Suprapubic skin (tissue), 4 donors: ENCODE measurements at places on chromosomes 1 and 21.

GRCh38 chr1:172642970-172643369, 15.9 kb upstream of the FASLG start:
- no peak for DNase-seq

DNA sequence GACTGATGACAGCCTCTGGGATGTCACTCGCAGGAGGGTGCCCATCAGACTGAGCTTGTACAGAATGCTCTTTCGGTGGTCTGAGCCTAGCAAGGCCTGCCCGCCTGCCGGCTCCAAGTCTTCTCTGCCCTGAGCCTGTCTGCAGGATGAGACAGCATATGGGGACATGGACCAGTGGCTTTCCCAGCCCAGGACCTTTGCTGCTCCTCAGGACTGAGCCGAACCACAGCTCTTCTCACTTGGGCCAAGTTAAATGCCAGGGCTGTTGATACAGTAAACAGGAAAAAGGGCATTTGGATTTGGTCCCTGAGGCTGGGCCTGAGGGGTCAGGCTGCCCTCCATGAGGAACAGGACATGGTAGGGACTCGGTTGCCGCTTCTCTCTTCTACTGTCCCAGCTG, 64.3 kb upstream of the EPS8L3 start:
- no peak for DNase-seq

DNA sequence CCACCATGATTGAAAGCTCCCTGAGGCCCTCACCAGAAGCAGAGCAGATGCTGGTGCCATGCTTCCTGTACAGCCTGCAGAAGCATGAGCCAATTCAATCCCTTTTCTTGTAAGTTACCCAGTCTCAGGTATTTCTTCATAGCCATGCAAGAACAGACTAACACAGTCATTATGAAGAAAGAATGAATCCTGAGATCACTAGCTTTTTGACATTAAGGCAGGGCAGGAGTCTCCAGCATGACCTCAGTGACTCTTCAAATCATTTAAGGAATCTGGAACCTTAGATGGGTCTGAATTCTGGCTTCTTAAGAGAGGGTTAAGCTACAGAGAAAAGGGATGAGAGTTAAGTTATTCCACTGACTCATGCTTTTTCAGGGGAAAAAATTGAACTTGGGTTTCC, 79.0 kb downstream of the PTPN14 start:
- DNase-seq = no peak

DNA sequence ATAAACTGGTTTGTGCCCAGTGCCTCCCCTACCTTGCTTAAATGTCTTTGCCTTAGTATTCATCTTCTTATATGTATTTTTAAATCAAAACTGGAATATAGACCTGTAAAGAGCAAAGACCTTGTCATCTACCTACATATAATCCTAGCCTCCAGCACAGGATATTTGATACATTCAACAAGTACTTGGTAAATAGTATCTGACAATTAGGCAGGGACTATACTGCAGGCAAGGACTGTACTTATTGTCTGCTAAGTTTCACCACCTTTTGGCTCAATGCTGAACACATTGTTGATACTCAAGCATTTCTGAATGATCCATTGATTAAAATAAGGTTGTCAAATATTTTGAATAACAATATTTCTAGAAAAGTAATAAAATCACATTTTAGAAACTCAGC, 96.4 kb downstream of the PKN2 start:
- no peak for DNase-seq

DNA sequence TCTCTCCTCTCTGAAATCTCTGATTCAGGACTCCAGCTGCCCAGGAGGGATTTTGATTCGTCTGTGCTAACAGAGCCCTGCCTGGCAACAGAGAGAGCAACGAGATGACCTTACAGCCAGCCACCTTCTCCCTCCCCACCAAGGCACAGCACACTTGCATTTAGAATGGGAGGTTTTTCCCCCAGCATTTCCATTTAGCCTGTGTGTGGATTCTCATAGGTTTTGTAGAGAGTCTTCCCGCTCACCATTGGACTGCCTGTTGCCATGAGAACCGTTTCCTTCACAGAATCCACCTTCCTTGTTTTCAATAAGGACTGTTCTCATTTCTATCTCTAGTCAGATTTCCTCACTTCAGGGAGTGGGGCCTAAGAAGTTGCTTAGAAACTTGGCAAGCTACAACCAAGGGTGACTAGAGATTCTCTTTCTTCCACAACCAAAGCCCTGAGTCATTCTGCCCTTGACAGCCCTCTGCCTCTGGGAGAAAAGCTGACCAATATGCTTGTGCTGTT, 5.8 kb upstream of the IKBKE start:
- no peak for DNase-seq

- DNase-seq = no peak
Observed at GRCh38 chr1:42943166-42943565, 15.5 kb downstream of the SLC2A1 start.

DNA sequence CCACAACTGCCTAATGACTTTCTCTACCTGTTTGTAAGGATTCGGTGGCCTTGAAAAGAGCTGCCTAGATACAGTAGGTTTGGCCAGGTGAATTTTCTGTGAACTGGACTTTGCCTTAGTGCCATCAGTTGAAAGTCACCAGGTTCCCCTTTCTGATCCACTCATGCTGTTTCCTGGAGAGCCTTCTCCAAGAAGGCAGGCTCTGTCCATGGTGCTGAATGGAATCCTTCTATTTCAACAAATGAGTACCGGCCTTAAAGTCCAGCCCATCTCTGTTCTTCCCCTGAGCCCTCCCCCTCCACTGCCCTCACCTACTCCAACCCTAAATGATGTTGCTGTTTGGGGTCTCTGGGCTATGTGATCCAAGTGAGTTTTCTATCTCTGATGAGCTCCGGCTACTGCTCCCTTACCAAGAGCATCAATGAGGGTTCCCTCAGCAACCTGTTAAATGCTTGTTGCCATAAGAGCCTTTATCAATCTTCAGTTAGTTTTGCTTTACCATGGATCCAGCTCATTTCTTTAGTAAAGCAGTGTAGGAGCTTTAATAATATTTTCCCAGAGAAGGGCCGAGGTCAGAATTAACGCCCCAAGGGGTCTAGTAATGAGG, 500.4 kb downstream of the PTPRU start:
- DNase-seq = no peak

DNA sequence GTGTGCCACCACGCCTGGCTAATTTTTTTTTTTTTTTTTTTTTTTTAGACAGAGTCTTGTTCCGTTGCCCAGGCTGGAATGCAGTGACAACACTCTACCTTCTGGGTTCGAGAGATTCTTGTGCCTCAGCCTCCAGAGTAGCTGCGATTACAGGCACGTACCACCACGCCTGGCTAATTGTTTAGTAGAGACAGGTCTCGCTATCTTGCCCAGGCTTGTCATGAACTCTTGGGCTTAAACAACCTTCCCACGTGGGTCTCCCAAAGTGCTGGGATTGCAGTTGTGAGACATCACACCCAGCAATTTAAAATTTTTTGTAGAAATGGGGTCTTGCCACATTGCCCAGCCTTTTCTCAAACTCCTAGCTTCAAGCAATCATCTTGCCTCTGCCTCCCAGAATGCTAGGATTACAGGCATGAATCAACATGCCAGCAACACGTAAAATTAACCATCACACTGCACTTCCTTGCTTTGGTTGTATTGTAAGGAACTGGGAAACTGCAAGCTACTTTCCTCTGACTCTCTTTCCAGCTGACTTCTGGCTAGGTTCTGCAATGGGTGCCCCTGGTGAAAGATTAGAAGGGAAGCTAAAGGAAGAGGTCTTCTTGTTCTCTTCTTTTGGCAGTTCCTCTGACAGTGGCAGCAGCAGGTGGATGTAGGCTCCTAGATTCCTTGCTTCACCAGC, 13.9 kb upstream of the IL6R start:
- no peak for DNase-seq

- no peak for DNase-seq
Observed at GRCh38 chr1:17045150-17045549, 8.7 kb downstream of the SDHB start.

GRCh38 chr1:36869054-36869453, 165.3 kb downstream of the GRIK3 start:
- DNase-seq = no peak

- no peak for DNase-seq
Observed at GRCh38 chr1:173202424-173203145, 4.5 kb downstream of the TNFSF4 start.

DNA sequence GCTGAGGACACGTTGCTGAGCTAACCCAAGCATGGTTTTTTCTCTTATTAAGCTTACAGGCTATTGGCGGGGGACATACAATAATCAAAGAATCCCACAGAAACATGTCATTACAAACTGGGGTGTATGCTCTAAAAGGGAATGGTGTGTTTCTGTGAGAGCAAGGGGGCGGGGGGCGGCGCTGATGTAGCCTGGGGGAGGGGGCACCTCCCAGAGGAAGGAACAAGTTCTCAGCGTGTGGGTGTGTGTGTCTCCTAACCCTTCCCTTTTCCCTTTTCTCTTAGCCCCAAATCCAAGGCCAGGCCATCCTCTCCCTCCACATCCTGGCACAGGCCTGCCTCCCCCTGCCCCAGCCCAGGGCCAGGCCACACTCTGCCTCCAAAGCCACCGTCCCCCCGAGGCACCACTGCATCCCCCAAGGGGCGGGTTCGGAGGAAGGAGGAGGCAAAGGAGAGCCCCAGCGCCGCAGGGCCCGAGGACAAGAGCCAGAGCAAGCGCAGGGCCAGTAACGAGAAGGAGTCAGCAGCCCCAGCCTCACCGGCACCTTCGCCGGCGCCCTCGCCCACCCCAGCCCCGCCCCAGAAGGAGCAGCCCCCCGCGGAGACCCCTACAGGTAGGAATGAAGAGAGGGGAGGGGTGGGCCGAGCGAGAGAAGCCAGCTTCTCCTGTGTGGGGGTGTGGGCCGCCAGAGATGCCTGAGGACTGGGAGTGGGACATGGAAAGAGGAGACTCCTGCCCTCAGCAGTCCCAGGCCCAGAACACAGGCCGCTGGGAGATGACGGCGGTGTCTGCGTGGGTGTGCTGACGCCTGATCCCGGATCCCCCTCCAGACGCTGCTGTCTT, 21.9 kb downstream of the MAP7D1 start:
- no peak for DNase-seq

- no peak for DNase-seq
Observed at GRCh38 chr1:3789421-3790300, 6.6 kb downstream of the LRRC47 start.

- no peak for DNase-seq
Observed at GRCh38 chr1:47705517-47706130, 267.8 kb downstream of the FOXD2 start.

DNA sequence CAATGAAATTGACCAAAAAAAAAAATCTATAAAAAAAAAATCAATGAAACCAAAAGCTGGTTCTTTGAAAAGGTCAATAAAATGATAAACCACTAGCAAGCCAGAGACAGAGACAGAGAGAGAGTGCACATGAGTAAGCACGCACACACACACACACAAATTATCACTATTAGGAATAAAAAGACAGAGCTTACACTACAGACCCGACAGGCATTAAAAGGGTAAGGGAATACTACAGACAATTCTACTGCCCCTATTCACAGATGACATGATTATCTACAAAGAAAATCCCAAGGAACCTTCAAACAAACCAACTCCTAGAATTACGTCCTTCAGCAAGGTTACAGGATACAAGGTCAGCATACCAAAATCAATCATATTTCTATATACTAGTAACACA, 38.6 kb downstream of the TARBP1 start:
- DNase-seq = no peak

- no peak for DNase-seq
Observed at GRCh38 chr21:46032100-46032499, 50.5 kb downstream of the COL6A1 start.

- no peak for DNase-seq
Observed at GRCh38 chr1:950268-950667, 8.8 kb downstream of the NOC2L start.

- DNase-seq = no peak
Observed at GRCh38 chr21:45867671-45868081, 113.9 kb upstream of the COL6A1 start.

DNA sequence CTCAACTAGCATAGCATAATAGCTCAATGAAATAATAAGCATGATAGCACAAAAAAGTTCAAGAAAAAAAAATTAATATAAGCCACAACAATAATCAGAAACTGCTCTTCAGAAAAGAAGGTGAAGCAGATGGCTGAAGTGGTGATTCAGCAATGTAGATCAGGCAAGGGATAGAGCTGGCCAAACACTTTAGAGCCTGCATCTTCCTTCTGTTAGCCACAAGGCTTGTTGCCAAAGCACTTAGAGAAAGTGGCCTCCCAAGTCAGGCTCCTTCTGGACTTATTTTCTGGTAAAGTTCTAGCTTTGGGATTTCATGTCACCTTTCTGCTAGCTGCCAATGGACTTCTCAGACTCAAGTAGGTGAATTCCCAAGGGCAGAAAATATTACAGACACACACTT, 60.3 kb upstream of the C1orf87 start:
- DNase-seq = no peak

GRCh38 chr1:8213676-8214075, 104.2 kb upstream of the SLC45A1 start:
- DNase-seq = no peak

- no peak for DNase-seq
Observed at GRCh38 chr1:26020941-26021646, 481 bp upstream of the EXTL1 start.

DNA sequence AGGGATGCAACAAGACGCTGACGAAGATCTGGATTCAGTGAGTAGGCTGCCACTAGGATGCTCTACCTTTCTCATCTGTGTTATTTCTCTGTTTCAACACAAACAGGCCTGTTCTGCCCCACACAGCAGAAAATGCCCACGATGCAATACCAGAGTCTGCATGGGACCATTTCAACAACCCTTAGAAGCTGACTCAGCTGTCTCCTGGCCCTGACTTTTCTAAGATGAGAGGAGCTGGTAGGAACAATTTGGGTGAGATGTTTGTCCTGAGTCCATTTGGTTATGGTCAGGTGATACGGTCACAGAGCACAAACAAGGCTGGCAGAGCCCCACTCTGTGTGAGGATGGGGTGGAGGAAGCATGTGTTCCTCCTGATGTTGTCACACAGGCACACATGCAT, 11.5 kb upstream of the SLC2A1 start:
- no peak for DNase-seq

GRCh38 chr1:61284936-61285335, 202.6 kb downstream of the NFIA start:
- DNase-seq = no peak

DNA sequence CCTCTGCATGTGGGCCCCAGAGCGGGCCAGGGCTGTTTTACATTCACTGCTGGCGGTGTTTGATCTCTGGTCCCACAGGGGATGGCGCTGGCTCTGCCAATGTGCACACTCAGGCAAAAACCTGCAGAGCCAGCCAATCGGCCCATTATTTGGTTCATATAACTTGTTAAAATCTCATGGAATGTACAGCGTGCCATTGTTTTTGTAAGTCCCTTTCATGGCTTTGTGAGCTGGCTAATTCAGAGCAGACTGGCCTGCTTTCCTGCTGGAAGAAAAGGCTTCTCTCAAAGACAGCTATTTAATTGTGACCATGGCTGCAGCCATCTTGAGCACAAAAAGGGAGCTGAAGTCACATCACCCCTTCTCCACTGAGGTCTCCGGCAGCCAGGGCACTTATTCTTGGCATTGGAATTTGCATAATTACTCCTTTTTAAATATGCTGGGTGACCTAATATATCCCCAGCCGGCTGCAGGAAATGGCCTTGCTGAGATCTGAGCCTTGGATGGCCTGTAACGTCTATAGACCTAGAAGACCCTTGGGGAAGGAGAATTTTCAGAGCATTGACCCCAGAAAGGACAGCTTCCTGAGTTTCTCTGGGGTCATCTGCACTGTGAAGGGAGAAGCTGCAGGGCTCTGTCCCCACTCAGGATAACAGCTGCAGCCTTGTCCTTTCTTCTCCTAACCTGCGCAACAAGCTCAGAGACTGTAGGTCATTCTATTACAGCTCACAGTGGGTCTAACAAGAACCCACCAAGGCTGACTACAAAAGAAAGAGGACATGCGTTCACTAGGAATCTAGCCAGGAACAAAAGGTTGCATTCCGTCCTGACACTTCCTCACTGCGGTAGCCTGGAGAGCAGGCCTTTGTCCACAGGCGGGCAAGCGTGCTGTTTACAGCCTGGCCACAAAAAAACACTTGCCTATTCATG, 45.8 kb downstream of the BCAR3 start:
- no peak for DNase-seq
